Activated CD4-positive, alpha-beta memory T cell treated with anti-CD3 and anti-CD28 coated beads, Interleukin-2, amount 10 ng/mL, durations not matched to agents 7 days and 5 days (primary cell): ENCODE measurements at places on chromosomes 6 and 20. TPM values are rescaled to one million over a fixed set of nuclear protein-coding genes. Genes with fewer than 3 reads are reported as not detected.

RXRB gene
- total RNA-seq: 44.0 TPM

DEFB112 gene
- not detected for total RNA-seq

IL22RA2 gene
- not detected for total RNA-seq

RAET1L gene
- total RNA-seq: not detected

SOX18 gene
- 0.25 TPM for total RNA-seq

DAAM2 gene
- not detected for total RNA-seq

GABRR2 gene
- 0.78 TPM for total RNA-seq

CD164 gene
- total RNA-seq: 354 TPM

IFT52 gene
- total RNA-seq: 15.0 TPM

WFDC5 gene
- 0.73 TPM for total RNA-seq

ANGPT4 gene
- not detected for total RNA-seq

SLC17A2 gene
- total RNA-seq: not detected

FOXC1 gene
- not detected for total RNA-seq

ADGRG6 gene
- not detected for total RNA-seq

SNAI1 gene
- total RNA-seq: 0.28 TPM

BMP5 gene
- total RNA-seq: not detected

CDH22 gene
- total RNA-seq: not detected

PRSS16 gene
- 1.6 TPM for total RNA-seq

VNN1 gene
- total RNA-seq: not detected

TFAP2A gene
- total RNA-seq: 0.20 TPM

EFCAB8 gene
- 0.55 TPM for total RNA-seq

LMBRD1 gene
- total RNA-seq: 30.0 TPM

LPA gene
- total RNA-seq: not detected

TBC1D20 gene
- total RNA-seq: 27.0 TPM

DDX43 gene
- total RNA-seq: 0.80 TPM
